ENCODE measurements at places on chromosomes 5 and 9. TPM values are rescaled to one million over a fixed set of nuclear protein-coding genes. Genes with fewer than 3 reads are reported as not detected.

IL4 gene
- total RNA-seq, result not detected

DNA sequence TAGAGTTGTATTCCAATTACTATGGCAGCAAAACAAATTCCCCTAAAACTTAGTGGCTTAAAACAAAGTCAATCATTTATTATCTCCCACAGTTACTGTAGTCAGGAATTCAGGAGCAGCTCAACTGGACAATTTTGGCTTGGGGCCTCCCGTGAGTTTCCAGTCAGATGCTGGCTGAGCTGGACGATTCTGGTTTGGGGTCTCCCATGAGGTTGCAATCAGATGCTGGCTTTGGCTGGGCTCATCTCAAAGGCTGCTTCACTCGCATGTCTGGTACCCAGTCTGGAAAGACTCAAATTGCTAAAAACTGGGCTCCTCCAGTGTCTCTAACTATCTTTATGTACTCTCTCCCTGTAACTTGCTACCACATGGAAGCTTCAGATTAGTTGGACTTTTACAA, 130.1 kb downstream of the C5orf15 start:
- ATAC-seq, result no peak

DNA sequence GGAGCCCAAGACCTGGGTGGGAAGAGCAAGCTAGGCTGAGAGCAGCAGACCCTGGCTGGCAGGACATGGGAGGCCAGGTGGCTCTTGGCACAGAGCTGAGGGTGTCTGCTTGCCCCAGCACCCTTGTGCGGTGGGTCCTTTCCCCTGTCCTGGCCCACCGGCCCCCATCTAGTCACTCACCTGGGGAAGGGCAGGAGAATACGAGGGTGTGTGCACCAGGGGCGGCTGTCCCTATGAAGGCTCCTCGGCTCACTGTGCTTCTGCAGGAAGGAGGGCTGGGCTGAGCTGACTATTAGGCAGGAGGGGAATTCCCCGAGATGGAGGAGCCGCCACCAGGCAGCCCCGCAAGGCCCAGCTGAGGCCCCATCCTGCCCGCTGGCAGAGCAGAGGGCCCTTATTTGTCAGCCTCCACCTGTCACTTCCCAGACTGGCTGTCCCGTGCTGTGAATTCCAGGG, 6.1 kb upstream of the TNIP1 start:
- ATAC-seq, result peak; percentile 44

DNA sequence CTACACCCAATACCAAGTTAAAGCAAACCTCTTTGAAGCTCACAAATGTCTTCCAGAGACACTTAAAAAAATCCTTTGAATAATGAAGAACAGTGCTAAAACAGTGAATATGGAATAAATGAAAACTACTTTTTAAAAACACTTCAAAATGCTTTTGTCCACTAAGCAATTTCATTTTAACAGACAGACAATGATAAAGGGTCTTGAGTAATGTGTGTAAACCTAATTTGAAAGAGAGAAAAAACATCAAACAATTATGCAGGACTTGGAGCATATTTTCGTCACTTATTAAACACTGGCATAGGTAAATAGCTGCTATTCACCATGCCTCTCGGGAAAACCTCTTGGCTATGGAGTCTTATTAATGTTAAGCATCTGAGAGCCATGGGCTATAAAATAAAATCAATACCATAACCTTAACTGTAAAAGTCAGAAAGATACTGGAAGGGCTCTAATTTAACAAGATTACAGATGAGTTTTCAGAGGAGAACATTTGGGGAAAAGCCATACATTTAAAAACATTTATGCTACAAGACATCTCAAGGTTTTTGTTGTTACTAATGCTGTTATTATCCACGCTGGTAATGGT, 177.8 kb downstream of the NFIB start:
- ATAC-seq, result no peak

DNA sequence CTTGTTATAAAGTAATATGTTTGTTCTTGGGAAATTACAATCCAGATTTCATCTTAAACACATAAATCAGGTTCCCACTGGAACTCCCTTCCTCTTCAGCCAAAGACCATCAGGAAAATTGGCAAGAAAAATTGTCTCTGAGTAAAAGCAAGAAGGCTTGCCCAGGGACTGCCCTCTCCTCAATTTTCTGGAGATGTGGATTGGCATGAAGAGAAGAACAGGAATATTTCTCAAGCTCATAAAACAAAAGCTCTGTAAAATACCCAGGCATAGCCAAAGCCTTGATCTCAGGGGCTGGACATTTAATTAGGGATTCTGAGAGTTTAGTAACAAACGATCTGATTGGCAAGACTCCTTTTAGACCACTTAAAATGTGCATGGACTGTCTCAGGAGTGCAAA, 223.4 kb downstream of the ZNF608 start:
- ATAC-seq, result no peak

DNA sequence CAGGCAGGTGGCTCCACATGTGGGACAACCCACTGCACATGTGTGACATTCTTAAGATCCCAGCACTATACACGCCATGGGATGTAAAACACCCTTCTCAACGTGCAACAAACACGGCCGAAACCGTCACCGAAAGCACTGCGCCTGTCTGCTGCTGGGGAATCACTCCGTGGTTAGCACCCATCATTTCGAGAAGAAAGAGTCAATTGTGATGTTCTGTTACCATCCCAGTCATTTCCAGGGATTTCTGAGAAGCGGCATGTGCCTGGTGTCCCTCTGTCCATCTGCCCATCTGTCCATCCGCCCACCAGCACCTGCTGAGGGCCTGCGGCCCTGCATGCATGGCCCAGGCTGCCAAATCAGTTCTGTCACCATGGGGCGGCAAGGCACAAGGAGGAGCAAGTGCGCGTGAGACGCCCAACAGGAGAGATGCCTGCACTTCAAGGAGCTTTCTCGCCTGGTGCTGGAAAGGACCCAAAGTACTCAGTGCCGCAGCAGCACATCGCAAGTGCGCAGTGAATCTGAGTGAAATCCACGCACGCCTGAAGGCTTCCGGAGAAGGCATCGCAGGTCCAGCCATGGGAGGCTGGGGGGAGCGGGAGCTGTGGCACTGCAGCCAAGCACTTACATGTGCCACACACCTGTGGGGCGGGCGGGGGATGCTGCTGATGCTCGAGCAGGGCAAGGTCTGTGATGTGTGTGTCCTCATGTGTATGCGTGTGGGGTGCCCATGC, 38.0 kb downstream of the VAV2 start:
- no peak for ATAC-seq

Measured in esophagus mucosa (tissue), 1 donor.